ENCODE measurements at places on chromosomes 3 and 15.

DNA sequence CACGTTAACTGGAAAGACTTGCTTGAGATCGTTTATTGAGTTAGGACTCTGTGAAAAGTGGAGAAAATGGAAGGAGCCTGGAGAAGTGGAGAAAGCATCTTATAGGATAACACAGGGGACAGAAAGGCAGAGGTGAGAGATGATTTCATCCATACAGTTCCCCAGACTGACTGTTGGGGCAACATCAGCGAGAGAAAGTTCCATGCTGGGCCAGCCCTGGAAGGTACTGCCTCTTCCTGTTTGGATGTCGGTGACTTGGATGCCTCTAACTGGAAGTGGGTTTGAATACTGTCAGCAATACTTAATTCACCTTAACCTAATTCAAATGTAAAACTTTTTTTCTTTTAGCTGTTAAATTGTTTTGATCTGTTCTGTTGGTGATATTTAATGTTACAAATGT lies 32.3 kb downstream of the ATP13A5 start:
- no peak for DNase-seq

- no peak for DNase-seq
These were observed 224.7 kb upstream of the GBE1 start for GRCh38 chr3:81985996-81986723.

GRCh38 chr3:106566277-106566676 lies 697.5 kb upstream of the CBLB start:
- DNase-seq = no peak

DNA sequence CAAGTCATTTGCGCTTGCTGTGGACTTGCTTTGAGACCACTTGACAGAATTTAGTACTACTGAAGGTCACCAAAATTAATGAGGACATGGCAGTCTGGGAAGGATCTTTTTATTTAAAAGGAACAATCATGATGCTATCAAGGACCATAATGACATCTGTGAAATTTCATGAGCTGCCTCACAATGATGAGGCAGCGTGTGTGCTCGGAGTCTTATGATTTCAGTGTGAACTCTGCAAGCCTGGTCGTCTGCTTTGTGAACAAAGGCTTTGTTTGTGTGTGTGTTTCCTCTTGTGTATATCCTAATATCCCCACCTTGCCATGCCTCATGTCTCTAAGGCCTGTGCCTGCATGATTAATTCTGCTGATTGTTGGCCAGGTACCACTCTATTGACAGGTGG lies 46.7 kb downstream of the RAD54L2 start:
- DNase-seq = no peak

GRCh38 chr3:158713094-158713499 lies 19.2 kb downstream of the RARRES1 start:
- DNase-seq = no peak

GRCh38 chr3:43581343-43581742 lies 40.5 kb downstream of the ANO10 start:
- no peak for DNase-seq

DNA sequence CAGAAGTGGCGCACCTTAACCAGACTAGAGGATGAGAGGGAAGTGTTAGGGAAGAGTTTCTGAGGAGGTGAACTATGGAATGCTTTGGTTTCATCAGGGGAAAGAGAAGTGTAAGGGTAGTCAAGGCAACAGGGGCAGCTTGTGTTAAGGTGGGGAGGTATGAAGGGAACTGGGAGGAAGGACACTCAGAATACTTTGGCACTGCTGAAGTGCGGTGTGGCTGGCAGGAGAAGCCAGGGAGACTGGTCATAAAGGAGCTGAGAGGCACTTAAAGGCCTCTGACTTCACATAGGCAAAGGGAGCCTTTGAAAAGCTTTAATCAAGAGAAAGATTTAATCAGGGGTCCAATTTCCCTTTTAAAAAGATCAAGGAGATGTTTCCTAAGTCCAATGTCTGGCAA lies 129.0 kb downstream of the ERC2 start:
- DNase-seq = no peak
